Fibroblast of gingiva (primary cell): ENCODE measurements at places on chromosomes 12 and 14.
A peak's percentile ranks its signal among the peaks of the same experiment; 100 is the strongest.

DNA sequence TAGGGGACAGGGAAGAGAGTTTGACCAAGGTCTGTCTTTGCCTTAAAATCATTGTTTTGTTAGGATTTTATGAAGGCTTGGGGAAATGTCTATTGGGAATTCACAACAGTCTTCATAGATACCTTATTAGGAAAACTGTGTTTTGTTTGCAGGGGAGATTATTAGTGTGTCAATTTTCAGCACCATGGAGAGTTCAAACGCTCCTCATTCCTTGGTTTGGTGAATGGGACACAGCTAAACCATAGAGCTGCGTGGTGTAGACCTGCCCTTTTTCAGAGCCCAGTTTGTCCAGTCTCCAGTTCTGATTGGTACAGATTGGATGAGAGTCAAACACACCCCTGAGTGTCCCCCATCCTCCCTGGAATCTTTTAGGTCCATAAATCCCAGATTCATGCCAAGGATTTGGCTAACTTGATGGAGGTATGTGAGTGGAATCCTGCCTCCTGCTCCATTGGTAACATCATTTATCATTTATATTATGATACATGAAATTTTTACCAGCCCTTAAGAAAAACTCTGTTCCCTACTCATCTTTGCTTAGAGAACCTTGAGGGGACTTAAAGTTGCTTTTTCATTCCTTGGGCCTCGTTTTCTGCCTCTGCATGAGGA, 12.0 kb downstream of the NGDN start:
- no peak for DNase-seq

- DNase-seq, result no peak
Measured at GRCh38 chr14:101979666-101980065, 15.3 kb downstream of the DYNC1H1 start.

DNA sequence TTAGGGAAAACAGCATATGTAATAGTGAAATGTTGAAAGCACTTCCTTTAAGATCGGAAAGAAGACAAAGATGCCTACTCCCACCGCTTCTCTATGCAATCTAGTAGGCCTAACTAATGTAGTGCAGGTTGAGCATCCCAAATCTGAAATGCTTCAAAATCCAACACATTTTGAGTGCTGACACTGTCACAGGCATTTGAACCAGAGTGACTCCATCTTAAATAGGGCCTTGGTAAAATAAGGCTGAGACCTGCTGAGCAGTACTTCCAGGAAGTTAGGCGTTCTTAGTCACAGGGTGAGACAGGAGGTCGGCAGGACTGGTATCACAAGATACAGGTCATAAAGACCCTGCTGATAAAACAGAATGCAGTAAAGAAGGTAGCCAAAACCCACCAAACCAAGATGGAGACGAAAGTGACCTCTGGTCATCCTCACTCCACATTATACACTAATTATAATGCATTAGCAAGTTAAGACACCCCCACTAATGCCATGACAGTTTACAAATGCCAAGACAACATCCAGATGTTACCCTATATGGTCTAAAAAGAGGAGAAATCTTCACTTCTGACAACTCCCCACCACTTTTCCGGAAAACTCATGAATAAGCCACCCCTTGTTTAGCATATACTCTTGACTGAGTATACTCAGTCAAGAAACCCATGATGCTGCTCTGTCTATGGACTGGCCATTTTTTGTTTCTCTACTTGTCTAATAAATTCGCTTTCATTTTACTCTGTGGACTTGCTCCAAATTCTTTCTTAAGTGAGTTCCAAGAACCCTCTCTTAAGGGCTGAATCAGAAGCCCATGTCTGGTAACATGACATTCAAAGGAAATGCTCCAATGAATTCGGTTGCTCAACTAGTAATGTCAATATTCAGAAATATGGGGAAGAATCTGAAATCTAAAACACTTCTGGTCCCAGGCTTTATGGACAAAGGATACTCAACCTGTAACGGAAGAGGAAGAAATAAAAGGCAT, 47.1 kb upstream of the MTERF2 start:
- DNase-seq, result peak; percentile 44

- no peak for DNase-seq
Measured at GRCh38 chr14:52902971-52903619, 47.8 kb downstream of the FERMT2 start.

DNA sequence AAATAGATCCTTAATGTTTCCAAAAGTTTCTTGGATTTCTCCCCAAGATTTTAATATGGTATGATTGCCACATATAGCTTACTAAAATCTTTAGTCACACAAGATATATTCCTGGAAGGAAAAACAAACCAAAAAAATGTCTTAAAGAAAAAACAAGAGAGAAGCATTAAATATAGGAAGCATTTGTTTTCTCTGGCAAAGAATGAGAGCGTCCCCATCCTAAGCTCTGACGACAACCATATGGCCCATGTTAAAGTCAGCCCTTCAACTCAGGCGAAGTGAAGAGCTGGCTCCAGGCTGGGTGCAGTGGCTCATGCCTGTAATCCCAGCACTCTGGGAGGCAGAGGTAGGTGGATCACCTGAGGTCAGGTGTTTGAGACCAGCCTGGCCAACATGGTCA, 35.6 kb downstream of the GCH1 start:
- DNase-seq, result peak; percentile 73

- peak; percentile 64 for DNase-seq
Measured at GRCh38 chr14:22900081-22900799, 17.2 kb downstream of the REM2 start.

- no peak for DNase-seq
Measured at GRCh38 chr12:39588348-39588747, 31.3 kb downstream of the ABCD2 start.

GRCh38 chr14:96362071-96362964, 823 bp downstream of the ATG2B start:
- peak; percentile 20 for DNase-seq

DNA sequence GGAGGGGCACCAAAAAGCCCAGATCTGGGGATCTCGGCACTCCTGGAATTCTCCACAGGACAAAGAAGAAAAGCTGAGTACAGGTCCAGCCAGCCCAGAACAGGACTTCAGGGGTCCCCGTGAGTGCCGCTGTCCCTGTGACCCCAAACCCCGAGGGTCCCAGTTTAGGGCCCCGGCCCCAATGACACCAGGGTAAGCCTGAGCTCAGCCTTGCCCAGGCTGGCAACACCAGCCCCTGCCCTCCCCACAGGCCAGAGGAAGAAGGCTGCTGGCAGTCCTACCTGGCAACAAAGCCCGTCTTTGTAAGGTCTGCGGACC, 1.8 kb downstream of the CDK2AP1 start:
- no peak for DNase-seq

GRCh38 chr12:524167-524951, 64.6 kb downstream of the B4GALNT3 start:
- DNase-seq, result no peak

GRCh38 chr12:115957686-115958290, 319.7 kb downstream of the MED13L start:
- DNase-seq, result no peak

GRCh38 chr12:89918172-89918846, 209.7 kb upstream of the ATP2B1 start:
- no peak for DNase-seq

DNA sequence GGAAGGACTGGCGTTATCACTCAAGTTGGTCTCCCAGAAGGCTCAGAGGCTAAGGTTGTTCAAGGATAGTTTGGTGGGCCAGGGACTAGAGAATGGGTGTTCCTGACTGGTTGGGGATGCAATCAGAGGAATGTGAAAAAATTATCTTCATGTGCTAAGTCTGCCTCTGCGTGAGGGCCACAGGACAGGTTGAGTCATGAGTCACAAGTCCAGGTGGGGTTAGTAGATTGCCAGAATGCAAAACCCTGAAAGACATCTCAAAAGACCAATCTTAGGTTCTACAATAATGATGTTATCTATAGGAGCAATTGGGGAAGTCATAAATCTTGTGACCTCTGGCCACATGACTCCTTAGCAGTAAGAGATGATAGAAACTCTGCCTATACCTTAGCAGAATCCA, 220.1 kb upstream of the EEA1 start:
- DNase-seq, result no peak

GRCh38 chr14:89221109-89221810, 195.8 kb downstream of the FOXN3 start:
- DNase-seq, result peak; percentile 84

DNA sequence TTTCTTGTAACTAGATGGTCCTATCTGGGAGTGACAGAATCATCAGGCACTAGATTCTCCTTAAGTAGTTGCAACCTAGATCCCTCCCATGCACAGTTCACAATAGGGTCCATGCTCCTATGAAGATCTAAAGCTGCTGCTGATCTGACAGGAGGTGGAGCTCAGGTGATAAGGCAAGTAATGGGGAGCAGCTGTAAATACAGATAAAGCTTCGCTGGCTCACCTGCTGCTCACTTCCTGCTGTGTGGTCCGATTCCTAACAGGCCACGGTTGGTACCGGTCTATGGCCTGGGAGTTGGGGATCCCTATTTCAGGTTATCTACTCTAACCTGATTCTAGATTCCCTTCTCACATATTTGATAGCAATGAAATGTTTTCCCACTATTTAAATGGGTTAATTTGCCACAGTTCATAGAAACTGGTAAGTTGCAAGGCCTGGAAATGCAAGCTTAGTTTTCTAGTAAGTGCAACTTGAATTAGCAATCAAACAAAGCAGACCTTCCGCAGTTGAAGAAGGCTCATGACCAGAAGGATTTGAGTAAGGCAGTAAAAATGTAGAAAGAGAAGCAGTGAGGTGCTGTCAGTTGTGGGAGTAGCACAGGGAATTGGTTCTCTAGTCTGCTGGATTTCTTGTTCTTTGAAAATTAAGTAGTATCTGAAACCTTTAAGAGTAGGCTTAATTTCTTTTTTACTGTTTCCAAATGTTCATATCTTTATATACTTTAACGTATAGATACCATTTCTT, 332.3 kb downstream of the EGLN3 start:
- no peak for DNase-seq

DNA sequence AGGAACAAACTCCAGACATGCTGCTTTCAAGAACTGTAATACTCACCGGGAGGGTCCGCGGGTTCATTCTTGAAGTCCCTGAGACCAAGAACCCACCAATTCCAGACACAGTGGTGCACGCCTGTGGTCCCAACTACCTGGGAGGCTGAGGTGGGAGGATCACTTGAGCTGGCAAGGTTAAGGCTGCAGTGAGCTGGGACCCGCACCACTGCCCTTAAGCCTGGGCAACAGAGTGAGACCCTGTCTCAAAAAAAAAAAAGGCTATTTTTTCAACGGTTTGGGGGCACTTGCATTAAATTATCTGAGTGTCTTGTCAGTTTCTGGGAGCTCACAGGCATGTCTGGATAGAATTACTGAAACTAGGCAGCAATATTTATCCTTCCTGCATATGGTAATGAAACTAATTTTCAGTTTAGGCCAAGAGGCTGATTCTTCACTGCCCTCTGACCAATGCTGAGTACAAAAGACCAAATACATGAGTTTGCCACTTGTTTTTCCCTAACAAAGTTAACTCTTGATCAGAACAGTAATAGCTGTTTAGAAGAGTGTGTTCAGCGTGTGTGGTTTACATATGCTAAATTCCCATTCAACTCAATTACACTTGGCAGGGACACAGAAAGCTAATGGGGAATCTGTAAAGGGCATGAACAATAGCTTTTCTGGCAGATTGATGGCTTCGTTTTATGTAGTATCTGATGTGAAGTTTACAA, 65.8 kb upstream of the RASSF3 start:
- no peak for DNase-seq

- DNase-seq, result peak; percentile 9
Measured at GRCh38 chr12:69966409-69966808, 141.4 kb downstream of the MYRFL start.

DNA sequence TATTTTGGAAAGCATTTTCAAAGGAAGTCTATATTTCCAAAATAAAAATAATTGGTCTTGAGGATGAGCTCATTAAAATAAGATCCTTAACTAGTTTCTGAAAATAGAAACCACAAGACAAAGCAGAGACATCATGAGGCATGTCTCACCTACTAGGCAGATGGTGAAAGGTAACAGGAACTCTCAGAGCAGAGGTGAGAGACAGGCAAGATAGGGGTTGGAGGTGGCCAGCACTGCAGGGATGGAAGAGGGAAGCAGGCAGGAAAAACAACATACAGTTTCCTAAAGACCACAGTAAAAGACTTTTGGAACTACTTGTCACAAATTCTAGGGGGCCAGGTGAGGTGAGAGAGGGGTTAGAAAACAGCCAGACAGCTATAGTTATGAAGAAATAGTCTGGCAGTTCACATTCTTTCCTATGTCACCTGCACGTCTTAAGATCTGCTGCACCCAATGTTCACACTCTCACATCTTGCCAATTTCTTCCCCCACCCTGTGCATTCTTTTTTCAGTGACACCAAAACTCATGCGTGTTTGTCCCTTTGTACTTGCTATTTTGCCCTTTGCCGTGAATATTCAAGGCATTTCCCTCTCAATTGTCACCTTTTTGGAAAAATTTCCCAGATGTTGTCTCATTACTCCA, 341.7 kb upstream of the KITLG start:
- DNase-seq, result no peak

DNA sequence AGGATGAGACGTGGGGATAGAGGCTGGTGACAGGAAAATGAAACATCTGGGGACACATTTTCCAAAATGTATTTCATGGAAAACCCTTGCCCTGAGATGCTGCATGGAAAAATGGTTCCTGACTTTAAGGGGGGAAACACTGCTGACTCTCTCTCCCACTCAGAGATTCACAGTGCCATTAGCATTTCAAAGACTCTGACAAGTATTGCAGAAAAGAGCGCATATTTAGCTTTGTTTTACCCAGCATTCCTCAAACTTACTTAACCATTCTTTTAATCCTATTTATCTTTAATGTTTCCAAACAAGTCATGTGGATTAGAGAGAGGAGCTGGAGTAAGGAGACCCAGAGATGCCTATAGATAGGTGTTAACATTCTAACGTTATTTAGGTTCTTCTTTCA, 141.8 kb upstream of the DYRK2 start:
- DNase-seq, result no peak

DNA sequence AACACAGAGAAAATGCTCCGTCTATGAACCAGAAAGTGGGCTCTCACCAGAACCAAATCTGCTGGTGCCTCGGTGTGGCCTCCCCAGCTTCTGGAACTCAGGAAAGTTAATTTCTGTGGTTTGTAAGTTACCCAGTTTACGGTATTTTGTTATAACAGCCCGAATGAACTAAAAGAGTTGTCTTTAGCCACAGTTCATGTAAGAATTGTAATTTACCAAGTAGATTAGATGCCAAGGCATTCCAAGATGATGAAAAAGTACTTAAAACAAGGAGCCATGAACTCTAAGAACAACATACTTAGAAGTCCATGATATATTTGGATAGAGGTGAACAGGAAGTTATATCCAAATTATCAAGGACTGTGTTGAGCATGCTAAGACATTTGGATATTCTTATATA, 259.9 kb upstream of the GARIN6 start:
- DNase-seq, result no peak
